ENCODE measurements at places on chromosomes 4 and X. TPM values are rescaled to one million over a fixed set of nuclear protein-coding genes. Genes with fewer than 3 reads are reported as not detected.

The ASB5 gene
- total RNA-seq, result not detected

The MTTP gene
- not detected for total RNA-seq

The CSAG2 gene
- not detected for total RNA-seq

The BGN gene
- total RNA-seq, result 354 TPM

The PAGE2 gene
- not detected for total RNA-seq

The CCDC120 gene
- total RNA-seq, result not detected

The TBX22 gene
- total RNA-seq, result not detected

The CENPE gene
- 10.8 TPM for total RNA-seq
